ENCODE measurements at places on chromosomes 6 and 20.

GRCh38 chr6:121436960-121437850, 1.8 kb downstream of the GJA1 start:
- peak overlapping the region; percentile 96 for H3K4me3 ChIP-seq
- peak; percentile 79 for DNase-seq
- H3K4me1 ChIP-seq, result peaks cover 22% of the 10 kb centered on the region
- H3K27me3 ChIP-seq, result peaks cover 5% of the 10 kb centered on the region

GRCh38 chr6:127824061-127824460, 76.8 kb downstream of the THEMIS start:
- no peak overlapping the region for H3K4me3 ChIP-seq
- no peaks in the 10 kb centered on the region for H3K36me3 ChIP-seq
- no peaks in the 10 kb centered on the region for H3K4me1 ChIP-seq
- no peaks in the 10 kb centered on the region for H3K27me3 ChIP-seq
- no peak for DNase-seq
- no peak overlapping the region for H3K27ac ChIP-seq

GRCh38 chr6:151534576-151534975, 40.8 kb downstream of the CCDC170 start:
- no peaks in the 10 kb centered on the region for H3K36me3 ChIP-seq
- peaks cover 4% of the 10 kb centered on the region for H3K27me3 ChIP-seq
- H3K4me3 ChIP-seq, result no peak overlapping the region
- H3K27ac ChIP-seq, result no peak overlapping the region

GRCh38 chr6:3438190-3439167, 18.4 kb downstream of the SLC22A23 start:
- peaks cover 39% of the 10 kb centered on the region for H3K4me1 ChIP-seq
- no peak for DNase-seq
- no peaks in the 10 kb centered on the region for H3K27me3 ChIP-seq
- H3K36me3 ChIP-seq, result peaks cover 31% of the 10 kb centered on the region

GRCh38 chr20:31698803-31699718, 23.6 kb downstream of the BCL2L1 start:
- DNase-seq, result no peak
- peaks cover 46% of the 10 kb centered on the region for H3K36me3 ChIP-seq
- H3K4me3 ChIP-seq, result peak overlapping the region; percentile 66
- peaks cover 24% of the 10 kb centered on the region for H3K4me1 ChIP-seq

- H3K27me3 ChIP-seq, result no peaks in the 10 kb centered on the region
- peaks cover 26% of the 10 kb centered on the region for H3K36me3 ChIP-seq
- H3K4me1 ChIP-seq, result peaks cover 4% of the 10 kb centered on the region
- no peak for DNase-seq
These were observed 243.5 kb downstream of the GMPR start for GRCh38 chr6:16481697-16482399.

- DNase-seq, result no peak
- H3K4me3 ChIP-seq, result no peak overlapping the region
- H3K27ac ChIP-seq, result no peak overlapping the region
- peaks cover 17% of the 10 kb centered on the region for H3K27me3 ChIP-seq
- H3K4me1 ChIP-seq, result peaks cover 4% of the 10 kb centered on the region
These were observed 269.5 kb downstream of the HIVEP2 start for GRCh38 chr6:142675517-142675916.

GRCh38 chr6:39051399-39052122, 3.0 kb downstream of the GLP1R start:
- no peaks in the 10 kb centered on the region for H3K36me3 ChIP-seq
- no peak overlapping the region for H3K27ac ChIP-seq
- no peak for DNase-seq
- H3K27me3 ChIP-seq, result peaks cover 68% of the 10 kb centered on the region
- peak overlapping the region; percentile 0 for H3K4me3 ChIP-seq
- peaks cover 10% of the 10 kb centered on the region for H3K4me1 ChIP-seq

DNA sequence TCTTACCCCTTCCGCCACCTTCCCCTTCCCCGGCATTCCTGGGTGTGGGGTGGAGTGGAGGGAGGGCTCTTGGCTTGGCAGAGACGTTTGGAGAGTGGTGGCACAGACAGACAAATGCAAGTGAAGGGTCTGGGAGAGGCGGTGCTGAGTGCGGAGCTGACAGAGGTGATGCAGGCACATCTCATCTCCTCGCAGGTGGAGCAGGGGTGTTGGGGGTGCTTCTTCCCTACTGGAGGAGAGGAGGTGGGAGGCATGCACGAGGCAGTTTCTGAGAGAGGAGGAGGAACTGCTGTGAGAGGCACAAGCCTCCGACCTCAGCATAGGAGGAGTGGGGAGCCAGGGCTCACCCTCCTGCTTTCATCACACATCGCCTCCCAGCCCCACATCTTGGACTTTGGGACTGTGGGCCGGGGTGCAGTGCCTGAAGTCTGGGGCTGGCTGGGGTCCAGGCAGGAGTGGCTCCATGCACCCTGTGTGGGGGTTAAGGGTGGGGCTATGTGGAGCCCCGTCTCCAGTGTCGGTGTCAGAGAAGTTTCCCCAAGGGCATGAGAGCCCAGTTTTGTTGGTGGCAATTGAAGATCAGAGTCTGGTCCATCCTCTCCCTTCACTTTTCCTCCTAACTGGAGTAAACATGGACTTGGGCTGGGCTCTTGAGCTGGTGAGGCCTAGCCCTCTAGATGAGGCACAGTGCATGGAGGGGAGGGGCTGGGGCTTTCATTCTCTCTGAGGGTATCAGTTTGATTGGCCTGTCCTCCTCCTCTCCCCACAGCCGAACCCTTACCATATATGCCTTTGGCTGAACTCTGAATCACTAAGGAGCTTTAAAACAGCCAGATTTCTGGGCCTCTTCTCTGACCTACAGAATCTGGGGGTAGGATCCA, 20.2 kb upstream of the SLC22A7 start:
- peaks cover 66% of the 10 kb centered on the region for H3K27me3 ChIP-seq
- H3K36me3 ChIP-seq, result no peaks in the 10 kb centered on the region
- H3K27ac ChIP-seq, result peak overlapping the region; percentile 7

- DNase-seq, result no peak
- H3K36me3 ChIP-seq, result peaks cover 27% of the 10 kb centered on the region
- no peaks in the 10 kb centered on the region for H3K27me3 ChIP-seq
- peaks cover 38% of the 10 kb centered on the region for H3K4me1 ChIP-seq
These were observed 3.7 kb downstream of the UQCC2 start for GRCh38 chr6:33707771-33708170.

DNA sequence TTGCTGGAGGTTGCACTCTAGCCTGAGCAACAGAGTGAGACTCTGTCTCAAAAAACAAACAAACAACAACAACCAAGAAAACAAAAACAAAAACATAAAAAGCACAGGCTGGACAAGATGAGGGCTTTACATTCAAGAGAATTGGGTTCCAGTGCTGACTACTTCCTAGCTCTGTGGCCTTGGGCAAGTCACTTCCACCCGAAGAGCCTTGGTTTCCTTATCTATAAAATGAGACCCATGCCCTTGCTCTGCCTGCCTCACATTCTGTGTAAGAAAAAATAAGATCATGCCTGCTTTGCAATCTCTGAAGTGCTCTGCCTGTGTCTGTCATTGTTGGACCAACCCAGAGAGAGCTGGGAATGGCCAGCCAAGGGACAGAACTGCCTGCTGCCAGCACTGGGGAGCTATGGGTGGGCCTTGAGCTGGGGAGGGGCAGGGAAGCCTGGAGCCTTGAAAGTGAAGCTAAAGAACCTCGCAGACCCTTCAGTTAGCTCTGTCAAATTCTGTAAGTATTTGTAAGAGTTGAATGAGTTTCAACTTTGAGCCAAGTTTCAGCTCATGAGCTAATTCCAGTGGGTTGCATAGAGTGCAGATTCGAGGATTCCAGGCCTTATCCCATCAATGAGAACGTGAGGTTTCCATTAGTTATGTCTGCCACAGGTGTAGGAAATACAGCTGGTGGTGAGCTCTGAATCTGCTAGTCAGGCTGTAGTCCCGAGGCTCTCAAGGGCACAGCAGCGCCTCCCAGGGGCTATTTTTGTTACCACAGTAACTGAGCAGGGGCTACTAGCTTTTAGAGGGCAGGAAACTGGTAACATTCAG, 93.2 kb downstream of the DLGAP4 start:
- H3K4me1 ChIP-seq, result peaks cover 15% of the 10 kb centered on the region
- no peak overlapping the region for H3K4me3 ChIP-seq
- H3K27ac ChIP-seq, result no peak overlapping the region
- no peak for DNase-seq
- H3K27me3 ChIP-seq, result peaks cover 34% of the 10 kb centered on the region

GRCh38 chr20:46569961-46570360, 19.5 kb upstream of the OCSTAMP start:
- DNase-seq, result no peak
- H3K27ac ChIP-seq, result no peak overlapping the region
- no peaks in the 10 kb centered on the region for H3K36me3 ChIP-seq

GRCh38 chr20:42961771-42962170, 227.9 kb downstream of the PTPRT start:
- no peaks in the 10 kb centered on the region for H3K36me3 ChIP-seq
- DNase-seq, result no peak
- H3K27ac ChIP-seq, result no peak overlapping the region

All from type B pancreatic cell (in vitro differentiated cells).